ENCODE measurements at places on chromosomes 11 and 22.

- DNase-seq, result no peak
Measured at GRCh38 chr11:62137276-62137861, 13.6 kb downstream of the INCENP start.

GRCh38 chr11:27401833-27402316, 38.9 kb upstream of the CCDC34 start:
- no peak for DNase-seq

- no peak for DNase-seq
Measured at GRCh38 chr22:42611051-42611450, 3.6 kb downstream of the POLDIP3 start.

DNA sequence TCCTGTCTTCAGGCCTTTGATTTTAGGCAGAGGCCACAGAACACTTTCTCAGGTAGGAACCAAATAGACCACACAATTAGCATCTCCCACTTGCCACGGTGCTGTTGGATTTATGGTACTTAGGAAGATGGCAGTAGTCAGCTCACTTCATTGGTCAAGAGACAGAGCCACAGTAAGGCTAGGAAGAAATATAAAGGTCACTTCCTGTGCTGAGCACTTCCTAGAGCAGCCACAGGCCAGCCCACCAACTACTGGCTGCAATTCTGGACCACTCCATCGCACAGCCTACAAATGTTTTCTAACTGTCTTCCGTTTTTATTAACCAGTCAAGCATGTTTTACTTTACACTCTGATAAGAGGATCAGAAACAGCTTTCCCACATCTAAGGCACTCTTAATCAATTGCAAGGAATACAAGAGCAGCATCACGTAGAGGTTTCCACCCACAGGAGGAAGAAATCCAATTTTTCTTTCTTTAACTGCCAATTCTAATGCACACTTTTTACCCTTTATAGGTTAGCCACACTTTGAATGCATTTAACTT, 54.7 kb downstream of the ABTB2 start:
- no peak for DNase-seq

GRCh38 chr22:37647928-37648327, 8.5 kb downstream of the SH3BP1 start:
- DNase-seq, result no peak

DNA sequence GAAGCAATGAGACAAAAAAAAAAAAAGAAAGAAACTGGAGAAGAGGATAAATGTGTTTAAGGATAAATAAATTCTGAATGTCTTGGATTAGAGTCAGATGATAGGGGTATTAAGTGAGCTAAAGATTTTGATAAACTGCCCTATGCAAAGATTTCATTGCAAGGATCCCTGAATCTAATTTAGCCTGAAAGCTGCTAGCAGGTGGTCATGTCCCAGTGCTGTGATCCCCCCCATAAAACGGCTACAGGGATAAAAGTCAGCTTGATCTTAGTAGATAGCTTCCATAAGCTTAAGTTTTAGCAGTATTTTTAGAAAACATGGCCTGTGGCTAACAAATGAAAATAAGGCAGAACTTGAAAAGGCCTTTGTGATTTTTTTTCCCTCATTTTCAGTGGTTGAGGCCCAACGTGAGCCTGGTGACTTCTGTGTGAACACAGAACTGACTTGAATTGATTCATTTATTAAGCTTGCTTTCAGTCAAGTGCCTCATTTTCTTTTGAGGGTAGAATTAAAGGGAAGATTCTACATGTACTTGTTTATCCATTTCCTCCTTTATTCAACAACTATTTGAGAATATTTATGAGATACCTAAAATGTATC, 44.5 kb downstream of the CD44 start:
- no peak for DNase-seq

GRCh38 chr22:20573176-20573832, 65.9 kb downstream of the MED15 start:
- DNase-seq, result no peak

GRCh38 chr22:38383417-38383816, 66.2 kb upstream of the CSNK1E start:
- DNase-seq, result no peak

GRCh38 chr11:12094872-12095800, 15.3 kb upstream of the MICAL2 start:
- no peak for DNase-seq

GRCh38 chr11:18379201-18379600, 15.2 kb upstream of the LDHA start:
- no peak for DNase-seq

DNA sequence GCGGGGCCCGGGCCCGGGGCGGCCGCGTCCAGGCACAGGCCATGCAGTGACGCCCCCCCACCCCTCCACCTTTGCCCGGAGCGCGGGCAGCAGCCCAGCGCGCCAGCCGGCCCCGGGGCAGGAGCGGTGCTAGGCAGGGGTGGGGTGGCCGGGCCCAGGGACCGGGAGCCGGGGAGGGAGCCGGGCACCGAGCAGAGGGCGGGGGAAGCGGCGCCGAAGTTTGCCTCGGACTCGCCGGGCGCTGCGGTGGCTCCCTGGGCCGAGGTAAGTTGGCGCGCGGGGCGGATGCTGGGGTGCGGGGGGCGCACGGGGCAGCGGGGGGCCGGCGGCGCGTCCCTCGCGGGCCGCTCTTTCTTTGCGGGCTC, 332 bp downstream of the TEAD1 start:
- peak; percentile 36 for DNase-seq

GRCh38 chr22:42895087-42895486, 38.0 kb upstream of the ARFGAP3 start:
- no peak for DNase-seq

DNA sequence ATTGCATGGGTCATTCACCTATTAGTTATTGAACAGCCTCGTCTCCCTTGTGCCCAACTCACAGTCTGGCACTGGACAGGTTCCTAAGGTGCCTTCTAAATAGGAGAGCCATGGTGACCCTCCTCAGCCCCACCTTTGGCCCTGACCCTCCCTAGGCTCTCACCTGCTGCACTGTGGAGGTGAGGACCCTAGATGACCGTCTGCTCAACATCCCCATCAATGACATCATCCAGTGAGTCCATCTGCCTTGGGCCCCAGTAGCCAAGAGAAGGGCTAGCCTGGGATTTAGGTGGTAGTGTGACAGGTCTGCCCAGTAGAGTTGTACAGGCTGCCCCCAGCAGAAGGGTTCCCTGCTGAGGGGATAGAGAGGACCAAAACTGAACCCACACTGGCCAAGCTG, 13.6 kb downstream of the UCP2 start:
- no peak for DNase-seq

DNA sequence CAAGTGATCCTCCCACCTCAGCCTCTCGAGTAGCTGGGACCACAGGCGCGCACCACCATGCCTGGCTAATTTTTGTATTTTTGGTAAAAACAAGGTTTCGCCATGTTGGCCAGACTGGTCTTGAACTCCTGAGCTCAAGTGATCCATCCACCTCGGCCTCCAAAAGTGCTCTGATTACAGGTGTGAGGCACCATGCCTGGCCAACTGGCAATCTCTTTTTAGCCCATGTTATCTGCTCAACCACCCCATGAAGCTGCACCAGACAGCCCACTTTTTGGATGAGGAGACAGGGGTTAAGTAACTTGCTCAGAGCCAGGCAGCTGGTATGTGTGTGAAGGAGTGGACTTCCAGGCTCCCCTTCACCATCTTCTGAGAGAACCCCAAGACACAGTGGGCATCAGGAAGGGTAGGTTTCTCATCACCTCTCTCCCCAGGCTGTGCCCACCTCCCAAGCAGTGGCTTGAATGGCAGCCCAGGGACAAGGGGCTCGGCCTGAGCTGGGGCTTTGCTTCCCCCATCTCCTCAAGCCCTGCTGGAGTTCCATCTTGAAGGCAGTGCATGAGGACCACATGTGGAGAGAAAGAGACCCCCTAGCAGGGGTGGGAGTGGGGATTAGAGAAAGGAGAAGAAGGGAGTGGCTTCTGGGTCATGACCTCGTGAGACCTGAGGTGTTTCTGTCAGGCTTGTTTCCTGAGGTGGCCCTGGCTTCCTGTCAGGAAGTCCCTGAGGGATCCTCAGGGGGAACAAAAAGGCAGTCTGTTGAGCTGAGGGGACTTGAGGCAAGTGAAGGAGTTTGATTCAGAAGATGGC, 87.5 kb upstream of the PARVA start:
- no peak for DNase-seq

GRCh38 chr22:38135133-38135706, 24.7 kb upstream of the BAIAP2L2 start:
- no peak for DNase-seq

DNA sequence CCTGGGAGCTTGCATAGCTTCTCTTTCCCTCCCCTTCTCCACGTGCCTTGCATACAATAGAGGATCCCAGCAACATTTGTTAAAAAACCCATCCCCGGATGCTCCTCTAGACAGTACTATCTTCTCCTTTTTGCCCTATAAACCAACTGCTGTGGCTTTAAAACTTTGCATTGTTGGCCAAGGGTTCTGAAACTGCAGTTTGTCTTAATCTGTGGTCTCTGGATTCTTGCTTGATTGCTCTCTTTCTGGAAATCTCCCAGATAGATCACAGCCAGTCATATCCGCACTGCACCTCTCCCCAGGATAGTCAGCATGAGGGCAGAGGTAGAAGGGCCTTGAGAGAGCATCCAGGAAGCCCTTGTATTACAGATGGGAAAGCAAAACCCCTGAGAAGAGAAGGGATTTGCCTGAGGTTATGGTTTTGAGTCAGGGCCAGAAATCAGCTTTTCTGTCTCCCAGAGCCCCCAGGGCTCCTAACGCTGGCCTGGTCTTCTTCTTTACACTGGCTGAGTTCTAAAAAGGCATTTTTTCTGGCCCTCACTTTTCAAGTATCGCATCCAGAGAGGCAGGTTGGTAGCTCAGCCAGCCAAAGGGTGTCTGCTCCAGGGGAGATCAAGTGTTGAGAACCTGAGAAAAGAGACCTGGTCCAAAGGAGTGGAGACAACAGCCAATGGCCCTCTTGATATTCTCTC, 70.6 kb downstream of the ADM start:
- DNase-seq, result no peak

GRCh38 chr11:127639916-127640315, 639.3 kb upstream of the KIRREL3 start:
- DNase-seq, result no peak

DNA sequence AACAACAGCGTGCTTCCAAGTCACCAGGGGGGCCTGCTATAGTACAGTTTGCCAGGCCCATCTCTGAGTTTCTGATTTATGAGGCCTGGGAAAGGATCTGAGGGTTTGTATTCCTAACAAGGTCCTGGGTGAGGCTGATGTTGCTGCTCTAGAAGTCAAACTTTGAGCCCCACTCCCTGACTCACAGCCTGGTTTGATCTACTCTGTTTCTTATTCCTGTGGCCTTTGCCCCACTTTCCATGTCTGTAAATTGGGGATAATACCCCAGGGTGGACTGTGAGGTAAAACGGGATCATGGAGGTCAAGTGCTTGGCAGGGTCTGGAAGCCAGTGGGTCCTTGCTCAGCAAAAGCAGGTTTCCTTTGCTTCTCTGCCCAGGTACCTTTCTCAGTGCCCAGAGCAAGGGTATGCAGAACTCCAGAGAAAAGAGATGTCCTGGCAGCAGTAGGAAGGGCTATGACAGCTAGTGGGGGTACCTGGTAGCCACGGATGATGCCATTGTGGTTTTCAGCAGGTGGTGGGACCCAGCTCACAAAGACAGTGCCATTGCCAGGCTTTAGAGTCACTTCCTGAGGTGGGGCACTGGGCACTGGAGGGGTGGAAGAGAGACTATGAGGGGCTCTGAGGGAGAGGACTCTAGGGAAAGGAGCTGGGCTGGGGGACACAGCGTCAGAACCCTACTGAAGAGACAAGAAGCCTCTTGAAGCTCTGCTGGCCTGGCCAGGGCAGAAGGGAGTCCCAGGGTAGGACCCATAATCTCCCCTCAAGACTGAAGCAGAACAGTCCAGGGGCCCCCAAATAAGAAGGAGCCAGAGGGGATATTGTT, 2.8 kb downstream of the ROBO4 start:
- no peak for DNase-seq

DNA sequence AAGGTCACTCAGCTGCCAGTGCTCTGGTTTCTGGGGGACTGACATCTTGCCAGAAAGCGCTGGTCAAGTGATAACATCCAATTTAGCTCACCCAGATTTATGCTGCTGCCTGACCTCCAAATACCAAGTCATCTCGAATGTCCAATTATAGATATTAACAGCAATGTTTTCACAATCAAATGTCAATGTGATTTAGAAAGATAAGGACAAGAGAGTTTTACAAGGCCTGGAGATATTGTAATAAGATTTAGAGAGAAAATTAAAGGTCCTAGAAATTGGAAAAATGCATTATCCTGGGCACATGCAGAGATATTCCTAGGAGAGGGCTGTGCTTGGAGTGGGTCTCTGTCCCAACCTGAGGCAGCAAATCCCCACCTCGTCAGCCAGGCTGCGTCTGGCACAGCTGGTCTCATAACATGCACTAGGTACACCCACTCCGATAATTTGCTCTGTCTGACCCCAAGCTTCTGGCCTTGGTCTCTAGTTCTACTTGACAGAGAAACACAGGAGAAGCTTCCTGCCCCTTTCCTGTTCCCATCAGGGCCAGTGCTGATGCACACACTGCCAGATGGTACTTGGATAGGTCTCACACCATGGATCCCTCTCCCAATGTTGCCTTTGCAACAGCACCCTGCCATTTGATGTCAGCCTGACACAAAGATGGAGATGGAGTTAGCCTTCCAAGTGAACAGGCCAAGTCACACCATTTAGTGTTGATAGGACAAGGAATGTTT, 28.6 kb downstream of the USH1C start:
- no peak for DNase-seq

- DNase-seq, result peak; percentile 4
Measured at GRCh38 chr11:42770444-42771065, 541.2 kb upstream of the API5 start.

DNA sequence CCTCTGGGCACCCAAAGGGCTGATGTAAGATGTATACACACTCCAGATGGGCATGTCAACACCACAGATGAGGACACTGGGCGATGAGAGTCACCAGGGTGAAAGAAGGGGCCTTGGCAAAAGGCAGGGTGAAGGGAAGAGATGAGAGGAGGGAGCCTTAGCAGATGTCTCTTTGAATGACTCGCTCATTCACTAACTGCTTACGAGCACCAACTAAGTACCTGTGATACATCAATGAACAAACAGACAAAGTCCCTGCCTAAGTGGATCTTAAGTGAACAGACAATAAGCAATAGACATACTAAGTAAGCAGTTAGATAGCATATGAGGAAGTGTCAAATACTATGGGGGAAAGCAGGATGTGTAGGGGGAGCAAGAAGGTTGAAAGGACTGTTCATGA, 7.5 kb downstream of the ME3 start:
- DNase-seq, result no peak
